ENCODE measurements at places on chromosomes 7 and 10. TPM values are rescaled to one million over a fixed set of nuclear protein-coding genes. Genes with fewer than 3 reads are reported as not detected.

DNA sequence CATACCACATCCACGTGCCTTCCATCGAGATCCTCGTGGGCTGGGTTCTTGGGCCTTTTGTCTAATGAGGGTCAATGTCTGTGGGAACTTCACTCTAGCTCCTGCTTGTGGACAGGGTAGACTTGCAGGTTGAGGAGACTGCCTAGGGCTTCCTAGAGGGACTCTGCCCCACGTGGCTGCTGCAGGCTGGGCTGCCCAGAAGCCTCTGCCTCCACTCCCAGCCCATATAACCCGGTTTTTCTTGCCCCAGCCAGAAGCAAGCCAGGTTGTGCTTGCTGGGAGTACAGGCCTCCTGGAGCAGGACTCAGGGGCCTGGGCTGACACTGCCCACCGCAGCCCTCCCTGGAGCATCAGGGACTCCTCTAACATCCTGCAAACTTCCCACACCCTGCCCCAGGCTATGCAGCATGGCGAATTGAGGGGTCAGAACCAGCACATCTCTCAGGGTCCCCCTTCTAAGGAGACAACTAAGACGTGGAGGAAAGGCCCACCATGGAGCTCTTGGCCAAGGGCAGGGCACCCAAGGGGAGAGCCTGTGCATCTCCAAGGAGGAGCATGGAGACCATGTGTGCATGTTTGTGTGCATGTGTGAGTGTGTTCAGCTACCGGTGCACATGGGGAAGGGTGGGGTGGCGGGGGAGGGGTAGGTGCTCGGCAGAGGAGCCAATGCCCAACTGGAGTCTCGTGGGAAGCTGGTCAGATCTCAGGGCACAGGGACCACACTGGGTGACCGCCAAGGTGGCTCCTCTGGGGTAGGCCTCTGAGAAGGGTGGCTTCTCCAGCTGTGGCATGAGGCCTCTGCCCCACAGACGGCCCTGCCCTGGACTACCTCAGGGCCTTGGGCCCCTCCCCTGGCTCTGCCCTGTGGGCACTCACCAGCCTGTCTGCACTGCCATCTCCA lies 62.6 kb downstream of the RASGEF1A start:
- peaks cover 4% of the 10 kb centered on the region for H3K4me1 ChIP-seq
- no peaks in the 10 kb centered on the region for H3K36me3 ChIP-seq
- H3K4me3 ChIP-seq, result no peak overlapping the region
- no peaks in the 10 kb centered on the region for H3K27me3 ChIP-seq
- H3K27ac ChIP-seq, result no peak overlapping the region
- no peak for DNase-seq

The PLEKHS1 gene
- under 0.01 TPM for total RNA-seq

DNA sequence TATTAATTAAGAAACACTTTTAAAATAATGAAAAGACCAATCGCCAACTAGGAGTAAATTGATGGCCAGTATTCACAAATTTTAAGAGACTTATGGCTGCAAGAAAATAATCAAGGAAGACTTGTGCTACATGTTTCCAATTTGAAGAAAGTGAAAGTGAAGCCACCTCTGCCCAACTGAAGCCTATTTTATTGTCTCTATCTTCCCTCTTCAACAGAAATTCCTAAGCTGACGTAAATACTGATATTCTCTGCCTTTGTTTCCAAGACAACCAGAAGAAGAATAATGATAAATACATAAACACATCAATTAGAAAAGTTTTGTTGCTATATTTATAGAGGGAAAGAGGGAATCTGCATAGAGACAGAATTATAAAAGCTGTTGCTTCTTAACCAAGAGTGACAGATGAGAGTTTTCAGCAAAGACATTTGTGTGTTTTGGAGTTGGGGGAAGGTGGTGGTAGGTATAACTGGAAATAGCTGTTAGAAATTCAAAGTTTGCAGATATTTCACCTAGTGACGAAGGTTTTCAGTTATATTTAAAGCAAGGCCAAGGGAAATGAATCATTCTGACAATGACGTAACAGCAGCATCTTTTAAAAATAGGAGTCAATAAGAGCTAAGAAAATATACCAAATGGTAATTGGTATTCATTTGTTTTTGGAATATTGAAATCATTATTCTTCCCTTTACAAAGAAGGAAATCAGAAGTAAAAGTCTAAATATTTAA lies 576.6 kb upstream of the SORCS1 start:
- DNase-seq, result no peak
- no peaks in the 10 kb centered on the region for H3K36me3 ChIP-seq
- H3K4me3 ChIP-seq, result no peak overlapping the region
- no peaks in the 10 kb centered on the region for H3K27me3 ChIP-seq
- H3K4me1 ChIP-seq, result no peaks in the 10 kb centered on the region

DNA sequence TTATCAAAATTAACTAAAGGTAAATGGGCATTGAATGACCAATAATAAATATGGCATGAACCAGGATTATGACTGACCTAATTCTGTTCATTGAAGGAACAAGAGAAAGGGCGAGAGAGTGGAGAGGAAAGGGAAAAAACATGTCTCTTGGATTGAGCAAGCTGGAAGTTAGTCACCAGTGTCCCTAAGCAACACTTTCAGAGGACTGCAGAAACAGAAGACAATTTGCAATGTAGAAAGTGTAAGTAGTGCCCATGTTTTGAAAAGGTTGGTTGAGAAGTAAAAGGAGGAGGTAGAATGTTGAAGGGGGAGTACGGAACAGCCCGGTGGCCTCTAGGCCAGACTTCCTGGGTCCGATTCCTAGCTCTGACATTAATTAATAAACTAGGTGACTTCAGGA lies 94.6 kb downstream of the FAS start:
- no peak for DNase-seq
- H3K4me3 ChIP-seq, result no peak overlapping the region
- no peaks in the 10 kb centered on the region for H3K27me3 ChIP-seq

The SPDYE2 gene
- total RNA-seq, result 0.05 TPM

All from thymus (tissue), 14 donors.